Fibroblast of skin of right biceps (primary cell): ENCODE measurements at places on chromosomes 12 and 14.

DNA sequence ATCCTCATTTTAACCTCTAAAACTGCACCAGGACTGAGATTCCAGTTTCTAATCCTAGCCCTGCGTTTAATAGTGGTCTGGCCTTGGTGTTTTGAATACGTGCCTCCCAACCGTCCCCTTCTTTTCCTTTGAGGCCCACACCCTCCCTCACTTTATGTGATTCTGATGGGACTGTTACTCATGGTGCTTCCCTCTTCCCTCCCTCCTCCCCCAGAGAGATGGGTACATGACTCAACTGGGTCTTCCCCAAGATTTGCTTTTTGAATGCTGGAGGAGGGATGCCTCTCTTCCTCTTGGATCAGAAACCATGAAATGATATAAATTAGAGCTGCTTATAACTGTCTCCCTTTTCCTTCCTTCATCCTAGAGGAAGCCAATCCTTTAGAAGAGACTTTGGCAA is 8.2 kb upstream of the PPP2R5E start:
- peak; percentile 58 for DNase-seq

GRCh38 chr14:92538412-92538985 is 24.9 kb downstream of the RIN3 start:
- no peak for DNase-seq

DNA sequence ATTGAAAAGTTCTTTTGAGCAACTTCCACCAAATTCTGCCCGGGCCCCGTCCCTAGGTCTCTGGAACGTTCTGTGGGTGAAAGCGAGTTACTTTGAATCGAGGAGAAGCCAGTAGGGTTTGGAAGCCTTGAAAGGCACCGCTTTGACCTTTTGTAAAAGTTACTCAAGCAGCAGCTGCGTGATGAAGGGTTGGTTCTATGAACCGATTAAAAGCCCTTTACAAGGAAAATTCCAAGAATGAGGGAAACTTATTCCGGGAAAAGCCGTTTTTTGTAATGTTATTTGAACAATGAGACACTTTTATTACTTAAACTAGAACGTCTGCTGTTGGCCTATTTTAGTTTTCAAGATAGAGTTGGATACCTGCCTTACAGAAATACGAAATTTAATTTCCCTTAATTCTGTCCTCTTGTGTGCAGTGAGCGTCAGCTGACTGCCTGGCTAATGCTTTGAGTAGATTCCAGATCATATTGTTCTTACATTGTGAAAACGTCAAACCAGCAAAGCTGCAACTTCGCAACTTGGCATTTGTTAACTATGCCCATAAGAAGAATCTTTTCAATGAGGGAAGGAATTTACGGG is 906 bp downstream of the LARP4 start:
- DNase-seq: peak; percentile 23

DNA sequence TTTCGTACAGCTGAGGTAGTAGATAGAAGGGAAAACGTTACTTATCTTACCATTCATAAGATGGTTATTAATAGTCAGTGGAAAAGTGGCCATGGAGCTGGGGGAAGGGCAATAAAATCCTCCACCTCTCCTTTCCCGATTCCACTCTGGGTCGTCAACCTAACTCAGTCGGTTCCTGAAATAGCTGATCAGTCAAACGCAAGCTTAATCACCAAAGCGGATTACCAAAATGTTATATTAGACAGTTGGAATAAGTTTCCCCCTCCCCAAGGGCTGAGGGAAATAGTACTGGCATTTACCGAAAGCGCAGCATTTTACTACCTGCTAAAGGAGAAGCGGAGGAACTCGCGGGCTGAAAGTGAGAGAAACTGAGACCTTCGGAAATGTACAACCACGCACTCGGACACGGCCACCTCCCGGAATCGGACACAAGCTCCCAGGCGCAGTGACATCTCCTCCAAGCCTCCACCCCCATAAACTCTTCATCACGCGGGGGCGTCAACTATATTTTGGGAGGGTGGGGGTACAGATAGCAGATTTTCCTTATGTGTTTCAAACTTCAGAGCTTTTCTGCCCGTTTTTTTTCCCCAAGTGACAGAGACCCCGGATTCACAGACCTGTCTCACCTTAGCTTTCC is 1.2 kb downstream of the PPM1H start:
- DNase-seq: no peak

GRCh38 chr14:105147671-105148603 is 20.6 kb downstream of the JAG2 start:
- DNase-seq: no peak
